Fibroblast of the aortic adventitia (primary cell): ENCODE measurements at places on chromosomes 2 and 18.

DNA sequence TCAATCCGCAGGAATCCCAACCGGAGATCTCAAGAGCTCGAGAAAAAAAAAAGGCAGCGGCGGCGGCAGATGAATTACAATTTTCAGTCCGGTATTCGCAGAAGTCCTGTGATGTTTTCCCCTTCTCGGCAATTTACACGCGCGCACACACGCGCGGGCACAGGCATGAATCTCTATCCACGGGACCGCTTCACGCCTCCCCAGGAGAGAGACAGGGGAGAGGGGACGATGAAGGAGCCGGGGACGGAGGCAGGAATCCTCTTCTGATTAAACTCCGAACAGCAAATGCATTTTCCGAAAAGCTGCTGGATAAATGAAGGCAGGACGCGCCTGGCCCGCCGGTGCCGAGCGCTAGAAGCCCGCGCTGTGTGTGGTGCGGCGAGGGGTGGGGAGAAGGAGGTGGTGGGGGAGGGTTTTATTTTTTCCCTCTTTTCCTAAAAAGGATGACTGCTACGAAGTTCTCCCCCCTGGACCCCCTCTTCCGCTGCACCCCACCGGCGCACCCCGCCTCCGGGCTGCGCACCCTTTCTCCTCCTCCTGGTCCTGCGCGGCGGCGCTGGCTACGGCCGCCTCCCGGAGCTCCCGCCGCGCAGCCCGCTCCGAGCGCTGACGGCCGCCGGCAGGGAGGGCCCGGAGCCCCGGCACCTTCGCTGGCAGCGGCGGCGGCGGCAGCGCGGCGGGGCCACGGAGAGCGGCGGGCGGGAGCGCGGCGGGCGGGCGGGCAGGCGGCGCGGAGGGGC, at the start of gene BCL2:
Gene BCL2, minus strand, starts transcription at position 387 of the 740 bp plus-strand sequence.
- DNase-seq = peak; percentile 40

GRCh38 chr18:2087877-2088673, 483.2 kb downstream of the METTL4 start:
- DNase-seq = peak; percentile 83

- DNase-seq = no peak
Measured at GRCh38 chr2:7530001-7530400, 612.8 kb downstream of the RNF144A start.

GRCh38 chr2:121866789-121867188, 111.3 kb downstream of the TSN start:
- no peak for DNase-seq

DNA sequence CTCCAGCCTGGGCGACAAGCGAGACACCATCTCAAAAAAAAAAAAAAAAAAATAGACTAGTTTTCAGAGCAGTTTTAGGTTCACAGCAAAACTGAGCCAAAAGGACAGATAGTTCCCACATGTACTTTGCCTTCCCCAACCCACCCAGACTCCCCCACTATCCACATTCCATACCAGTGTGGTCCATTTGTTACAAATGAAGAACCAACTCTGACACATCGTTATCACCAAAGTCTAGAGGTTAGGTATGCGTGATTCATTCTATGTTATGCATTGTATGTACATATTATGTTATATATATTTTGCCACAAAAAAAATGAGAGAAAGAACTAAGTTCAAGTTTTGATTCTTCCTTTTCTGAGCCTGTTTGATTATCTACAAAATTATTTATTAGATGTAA, 3.5 kb downstream of the DUSP11 start:
- DNase-seq = no peak

DNA sequence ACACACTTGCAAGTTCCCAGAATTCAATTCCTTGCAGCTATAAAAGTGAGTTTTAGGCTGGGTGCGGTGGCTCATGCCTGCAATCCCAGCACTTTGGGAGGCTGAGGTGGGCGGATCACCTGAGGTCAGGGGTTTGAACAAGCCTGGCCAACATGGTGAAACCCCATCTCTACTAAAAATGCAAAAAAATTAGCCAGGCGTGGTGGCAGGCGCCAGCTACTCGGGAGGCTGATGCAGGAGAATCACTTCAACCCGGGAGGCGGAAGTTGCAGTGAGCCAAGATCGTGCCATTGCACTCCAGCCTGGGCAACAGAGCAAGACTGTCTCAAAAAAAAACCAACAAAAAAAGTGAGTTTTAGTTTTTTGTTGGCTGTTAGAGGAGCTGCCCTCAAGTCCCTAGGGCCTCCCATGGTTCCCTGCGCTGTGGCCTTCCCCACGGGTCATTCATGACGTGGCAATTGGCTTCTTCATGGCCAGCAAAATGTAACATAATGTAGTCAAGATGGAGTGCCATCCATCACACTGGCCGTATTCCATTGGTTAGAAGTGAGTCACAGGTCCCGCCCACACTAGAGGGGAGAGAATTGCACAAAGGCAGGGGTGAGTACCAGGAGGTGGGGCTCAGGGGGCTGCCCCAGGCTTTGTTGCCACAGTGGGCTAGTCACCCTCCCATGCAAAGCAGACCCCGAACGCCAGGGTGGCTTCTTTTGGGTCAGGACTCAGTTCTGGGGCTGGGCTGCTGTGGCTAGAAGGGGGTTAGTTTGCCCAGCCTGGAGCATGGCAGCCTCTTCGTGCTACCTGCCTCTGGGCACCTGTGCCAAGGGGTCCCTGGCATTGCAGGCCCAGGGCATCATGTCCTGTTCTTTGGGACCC, 37.7 kb upstream of the INHBB start:
- DNase-seq = no peak
